H1 (cell line): ENCODE measurements at places on chromosomes 7 and 10. TPM values are rescaled to one million over a fixed set of nuclear protein-coding genes. Genes with fewer than 3 reads are reported as not detected.

DNA sequence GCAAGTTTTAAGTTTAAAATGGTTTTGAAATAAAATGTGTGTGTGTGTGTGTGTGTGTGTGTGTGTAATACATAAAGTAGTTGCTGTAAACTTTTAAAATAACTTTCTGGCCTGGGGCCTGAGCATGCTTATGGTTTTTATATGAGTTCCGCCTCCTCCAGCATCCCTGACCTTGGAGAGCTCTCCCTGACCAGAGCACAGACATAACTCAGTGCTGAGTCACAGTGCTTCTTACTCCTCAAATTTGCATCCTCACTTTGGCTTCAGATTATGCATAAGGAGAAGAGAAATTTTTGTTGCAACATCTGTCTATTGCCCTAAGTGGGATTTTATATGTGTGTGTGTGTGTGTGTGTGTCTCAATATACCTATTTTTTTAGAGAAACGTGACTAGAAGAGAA, 200.8 kb downstream of the ELMO1 start:
- DNase-seq, result no peak

GRCh38 chr10:76892766-76893479, 744.7 kb downstream of the KCNMA1 start:
- DNase-seq, result no peak

- no peak for DNase-seq
Observed at GRCh38 chr10:26706206-26706605, 8.7 kb downstream of the PDSS1 start.

- DNase-seq, result no peak
Observed at GRCh38 chr10:4867520-4868356, 41.7 kb downstream of the AKR1E2 start.

- DNase-seq, result peak; percentile 80
Observed at GRCh38 chr10:128263891-128264688, 137.9 kb upstream of the MKI67 start.

The FBXL13 gene
- total RNA-seq, result 1.2 and 2.8 TPM in 2 replicates
